ENCODE measurements at places on chromosomes 7 and 10. TPM values are rescaled to one million over a fixed set of nuclear protein-coding genes. Genes with fewer than 3 reads are reported as not detected.

The PPP1R3C gene
- total RNA-seq = not detected

The LRGUK gene
- 0.91 TPM for total RNA-seq

The PRRT4 gene
- not detected for total RNA-seq

The ERVW-1 gene
- total RNA-seq = not detected
